ENCODE measurements at places on chromosomes 5 and 9.

GRCh38 chr9:120107138-120107537 is 472.8 kb downstream of the CDK5RAP2 start:
- no peak for DNase-seq

DNA sequence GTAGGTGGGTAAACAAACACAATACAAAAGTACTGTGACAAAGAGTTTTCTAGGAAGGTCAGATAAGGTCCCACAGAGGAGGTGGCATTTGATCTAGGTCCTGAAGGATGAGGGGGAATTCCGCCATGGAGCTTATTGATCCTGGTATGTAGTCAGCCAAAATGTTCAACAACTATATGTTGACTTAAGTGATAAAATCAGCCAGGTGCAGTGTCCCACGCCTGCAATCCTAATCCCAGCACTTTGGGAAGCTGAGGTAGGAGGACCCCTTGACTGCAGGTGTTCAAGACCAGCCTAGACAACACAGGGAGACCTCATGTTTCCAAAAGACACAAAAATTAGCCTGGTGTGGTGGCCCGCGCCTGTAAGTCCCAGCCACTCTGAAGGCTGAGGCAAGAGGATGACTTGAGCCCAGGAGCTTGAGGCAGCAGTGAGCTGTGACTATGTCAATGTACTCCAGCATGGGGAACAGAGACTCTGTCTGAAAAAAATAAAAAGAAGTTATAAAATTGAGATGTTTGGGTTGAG is 46.4 kb upstream of the PLIN2 start:
- no peak for DNase-seq

GRCh38 chr5:10831419-10831818 is 70.4 kb upstream of the DAP start:
- DNase-seq, result no peak

- DNase-seq, result no peak
These were observed 154.3 kb downstream of the SPOCK1 start for GRCh38 chr5:137344723-137345322.
